ENCODE measurements at places on chromosomes 13 and 19.

DNA sequence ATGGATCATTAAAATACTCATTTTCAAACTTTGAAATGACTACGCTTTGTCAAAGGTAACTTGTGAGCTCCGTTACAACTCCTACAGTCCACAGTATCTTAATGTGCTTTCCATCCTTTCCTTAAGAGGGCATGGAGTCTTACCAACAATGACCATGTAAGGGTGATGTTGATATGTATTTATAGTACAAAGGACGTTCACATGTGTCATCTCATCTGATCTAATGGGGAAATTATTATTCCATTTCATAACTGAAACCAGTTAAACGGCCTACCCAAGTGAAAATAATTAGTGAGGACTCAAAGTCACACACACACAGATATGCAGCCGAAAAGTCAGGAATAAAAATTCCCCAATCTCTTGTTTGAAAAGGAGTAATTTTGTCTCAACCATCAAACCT, 9.6 kb downstream of the USP12 start:
- no peak for DNase-seq

DNA sequence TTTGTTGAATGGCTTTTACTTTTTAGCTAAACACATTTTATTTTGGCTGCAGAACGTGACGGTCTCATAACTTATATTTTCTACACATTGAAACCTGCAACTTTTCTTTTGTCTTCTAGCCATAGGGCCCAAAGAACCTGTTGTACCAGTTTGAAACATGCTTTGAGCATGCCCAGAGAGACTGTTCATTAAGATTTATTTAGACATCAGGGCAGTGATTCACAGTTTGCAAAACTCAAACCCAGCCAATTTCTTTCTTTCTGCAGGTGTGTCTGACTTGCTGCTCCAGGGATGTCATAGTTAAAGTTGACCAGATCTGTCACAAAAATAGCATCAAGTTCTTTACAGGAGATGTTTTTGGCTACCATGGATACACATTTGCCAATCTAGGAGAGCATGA, 22.0 kb downstream of the SAE1 start:
- no peak for DNase-seq

- DNase-seq, result no peak
Observed at GRCh38 chr13:38167164-38167822, 182.4 kb upstream of the UFM1 start.

- no peak for DNase-seq
Observed at GRCh38 chr13:112917056-112917664, 51.9 kb upstream of the MCF2L start.

- no peak for DNase-seq
Observed at GRCh38 chr13:62875118-62875640, 1459.5 kb upstream of the PCDH20 start.

DNA sequence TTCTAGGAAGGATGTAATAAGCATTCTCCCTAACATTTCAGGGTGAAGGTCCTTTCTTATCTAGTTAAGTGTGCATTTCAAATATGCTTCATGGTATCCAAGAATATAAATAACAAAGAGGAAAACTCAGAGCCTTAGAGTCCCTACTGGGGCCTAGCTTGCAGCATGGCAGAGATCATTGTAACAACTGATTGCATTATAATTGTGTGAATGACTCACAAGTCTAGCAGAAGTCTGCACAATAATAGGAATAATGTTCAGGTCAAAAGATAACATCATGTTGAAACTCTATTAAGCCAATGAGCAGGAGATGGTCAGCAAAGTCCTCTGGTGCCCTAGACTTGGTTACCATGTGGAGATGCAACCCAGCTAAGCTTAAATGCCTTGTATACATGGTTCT, 3.4 kb downstream of the POSTN start:
- no peak for DNase-seq

DNA sequence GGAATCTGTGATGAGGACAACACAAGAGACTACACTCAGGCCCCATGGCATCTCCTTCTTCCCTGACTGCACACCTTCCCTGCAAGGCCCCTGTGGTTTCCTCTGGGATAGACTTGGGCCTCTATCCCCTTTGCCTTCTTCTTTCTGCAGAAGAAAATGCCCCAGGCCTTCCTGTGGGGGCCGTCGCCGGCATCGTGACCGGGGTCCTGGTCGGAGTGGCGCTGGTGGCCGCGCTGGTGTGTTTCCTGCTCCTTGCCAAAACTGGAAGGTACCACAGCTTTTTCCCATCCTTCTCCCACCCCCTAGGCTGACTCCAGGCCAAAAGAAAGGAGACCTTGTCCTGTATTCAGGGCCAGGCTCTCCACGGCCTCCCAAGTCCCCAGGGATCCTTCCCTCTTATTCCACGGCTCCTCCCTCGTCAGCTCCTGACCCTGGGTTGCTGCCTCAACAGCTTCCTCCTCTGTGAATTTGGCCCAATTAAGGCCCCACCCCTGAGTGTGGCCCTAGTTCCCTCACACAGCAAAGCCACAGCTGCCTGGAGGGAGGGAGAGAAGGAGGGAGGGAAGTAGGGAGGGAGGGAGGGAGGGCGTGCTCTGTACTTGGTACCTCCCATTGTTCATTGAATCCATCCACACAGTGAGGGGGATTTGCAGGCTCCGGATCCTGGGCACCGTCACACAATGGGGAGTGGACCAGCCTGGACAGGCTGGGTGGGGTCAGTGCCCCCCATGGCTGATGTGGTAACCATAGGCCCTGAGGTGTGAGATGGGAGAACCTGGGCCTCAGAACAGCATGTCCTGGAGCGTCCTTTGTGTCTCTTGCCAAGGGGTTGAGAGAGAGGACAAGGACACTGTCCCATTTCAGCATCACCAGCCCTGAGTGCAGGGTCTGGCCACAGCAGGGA, 12.5 kb downstream of the CEACAM3 start:
- DNase-seq, result no peak

- no peak for DNase-seq
Observed at GRCh38 chr19:10352764-10353671, 13.6 kb upstream of the ICAM3 start.

DNA sequence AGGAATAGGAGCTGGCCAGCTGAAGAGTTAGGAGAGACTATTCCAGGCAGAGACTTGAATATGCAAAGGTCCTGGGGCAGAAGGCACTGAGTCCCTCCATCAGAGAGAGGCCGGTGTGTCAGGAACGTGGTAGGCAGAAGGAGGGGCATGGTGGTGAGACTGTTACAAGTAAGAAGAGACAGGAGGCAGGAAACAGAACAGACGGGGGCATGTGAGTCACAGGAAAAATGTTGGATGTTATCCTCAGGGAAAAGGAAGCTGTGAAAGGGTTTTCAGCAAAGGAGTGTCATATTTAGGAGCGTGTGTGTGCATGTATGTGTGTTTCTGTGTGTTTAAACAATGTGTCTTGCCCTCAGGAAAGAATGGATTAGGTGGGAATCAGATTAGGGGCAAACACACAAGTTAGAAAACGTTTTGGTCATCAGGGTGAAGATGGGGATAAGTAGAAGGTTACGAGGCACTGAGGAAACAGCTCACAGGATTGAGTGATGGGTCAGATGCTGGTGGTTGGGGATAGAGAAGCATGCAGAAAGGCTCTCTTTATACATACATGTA, 1.1 kb downstream of the EDDM13 start:
- no peak for DNase-seq

DNA sequence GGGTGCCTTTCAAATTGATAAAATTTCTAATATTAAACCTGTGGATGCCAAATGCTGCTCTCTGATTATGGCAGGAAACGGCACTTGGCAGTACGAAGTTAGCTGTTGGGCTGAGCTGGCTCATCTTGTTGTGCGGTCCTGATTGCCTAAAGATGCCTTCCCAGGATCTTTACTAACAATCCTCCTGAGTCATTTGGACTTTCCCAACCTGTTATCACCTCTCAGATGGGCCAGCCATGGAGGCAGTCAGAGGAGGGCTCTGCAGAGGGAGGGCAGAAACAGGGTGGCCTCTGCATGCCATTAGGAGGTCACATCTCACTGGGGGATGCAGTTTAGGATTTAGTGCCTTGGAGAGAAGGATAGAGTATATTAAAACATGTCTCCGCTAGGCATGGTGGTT, 27.3 kb downstream of the ALOX5AP start:
- DNase-seq, result no peak

GRCh38 chr13:72728290-72728605, 525 bp downstream of the BORA start:
- DNase-seq, result no peak

DNA sequence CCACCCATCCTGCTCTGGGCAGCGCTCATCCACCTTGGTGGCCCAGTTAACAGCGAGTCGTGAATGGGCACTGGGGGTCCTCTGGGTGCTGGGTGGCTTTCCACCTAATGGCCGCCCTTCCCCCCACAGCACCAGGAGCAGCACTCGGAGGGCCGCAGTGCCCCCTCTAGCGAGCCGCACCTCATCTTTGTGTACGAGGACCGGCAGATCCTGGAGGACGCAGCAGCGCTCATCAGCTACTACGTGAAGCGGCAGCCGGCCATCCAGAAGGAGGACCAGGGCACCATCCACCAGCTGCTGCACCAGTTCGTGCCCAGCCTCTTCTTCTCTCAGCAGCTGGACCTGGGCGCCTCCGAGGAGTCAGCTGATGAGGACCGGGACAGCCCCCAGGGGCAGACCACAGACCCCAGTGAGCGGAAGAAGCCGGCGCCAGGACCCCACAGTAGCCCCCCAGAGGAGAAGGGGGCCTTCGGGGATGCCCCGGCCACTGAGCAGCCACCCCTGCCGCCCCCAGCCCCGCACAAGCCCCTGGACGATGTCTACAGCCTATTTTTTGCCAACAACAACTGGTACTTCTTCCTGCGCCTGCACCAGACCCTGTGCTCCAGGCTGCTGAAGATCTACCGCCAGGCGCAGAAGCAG, 19.3 kb upstream of the F2RL3 start:
- DNase-seq, result no peak

DNA sequence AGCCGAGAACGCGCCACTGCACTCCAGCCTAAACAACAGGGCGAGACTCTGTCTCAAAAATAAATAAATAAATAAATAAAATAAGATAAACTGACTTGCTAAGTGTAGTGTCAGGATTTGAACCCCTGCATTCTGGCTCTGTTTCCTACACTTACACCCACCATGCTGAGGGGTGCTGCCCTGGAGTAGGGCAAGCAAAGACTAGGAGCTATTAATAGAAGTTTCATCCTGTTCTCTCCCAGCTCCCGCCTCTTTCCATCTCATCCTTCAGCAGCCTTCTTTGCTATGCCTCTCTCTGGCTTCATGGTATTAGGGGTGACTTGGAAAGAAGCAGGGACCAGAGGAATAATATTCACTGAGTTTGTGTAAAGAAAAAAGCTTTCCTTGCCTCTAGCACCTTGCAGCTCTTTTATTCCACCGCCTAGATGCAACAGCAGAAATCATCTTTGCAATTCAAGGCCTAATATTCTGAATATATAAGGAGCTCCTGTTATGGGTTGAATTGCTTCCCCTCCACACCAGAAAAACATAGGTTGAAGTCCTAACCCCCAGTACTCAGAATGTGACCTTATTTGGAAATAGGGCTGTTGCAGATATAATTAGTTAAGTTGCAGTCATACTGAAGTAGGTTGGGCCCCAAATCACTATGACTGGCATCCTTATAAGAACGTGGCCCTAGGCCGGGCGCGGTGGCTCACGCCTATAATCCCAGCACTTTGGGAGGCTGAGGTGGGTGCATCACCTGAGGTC, 8.7 kb upstream of the PLAUR start:
- no peak for DNase-seq

GRCh38 chr19:13208672-13209483, 58.7 kb downstream of the IER2 start:
- no peak for DNase-seq
